ENCODE measurements at places on chromosomes 2 and 18.

- DNase-seq, result no peak
Observed at GRCh38 chr2:134410006-134410405, 156.1 kb downstream of the MGAT5 start.

GRCh38 chr2:133886735-133887675, 318.7 kb upstream of the NCKAP5 start:
- DNase-seq, result peak; percentile 89

GRCh38 chr2:109613081-109613921, 465 bp downstream of the SEPTIN10 start:
- peak; percentile 61 for DNase-seq

DNA sequence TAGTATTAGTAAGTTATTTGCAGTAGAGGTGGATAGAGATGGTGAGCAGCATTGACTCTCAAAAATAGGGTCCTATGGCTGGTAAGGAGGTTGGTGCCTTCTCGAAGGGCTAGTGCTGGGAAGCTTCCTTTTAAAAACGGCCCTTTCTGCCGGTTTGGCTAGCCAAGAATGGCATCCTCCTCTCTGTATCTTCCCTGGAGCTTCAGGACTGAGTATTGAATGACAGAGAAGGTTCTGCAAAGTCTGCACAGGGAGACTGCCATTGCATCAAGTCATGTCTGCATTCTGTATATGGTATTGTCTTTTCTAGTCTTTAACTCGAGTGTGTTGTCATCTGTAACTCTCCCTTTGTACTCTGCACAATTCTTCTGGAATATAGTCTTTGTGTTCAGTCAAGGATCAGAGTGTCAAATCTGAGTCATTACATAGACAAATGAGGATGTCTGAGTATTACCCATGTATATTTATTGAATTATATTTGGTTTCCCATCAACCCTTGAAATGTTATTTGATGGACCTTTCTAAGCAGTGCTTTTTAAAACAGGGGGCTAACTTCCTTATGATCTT, 1.1 kb downstream of the LDLRAD4 start:
- DNase-seq, result no peak

DNA sequence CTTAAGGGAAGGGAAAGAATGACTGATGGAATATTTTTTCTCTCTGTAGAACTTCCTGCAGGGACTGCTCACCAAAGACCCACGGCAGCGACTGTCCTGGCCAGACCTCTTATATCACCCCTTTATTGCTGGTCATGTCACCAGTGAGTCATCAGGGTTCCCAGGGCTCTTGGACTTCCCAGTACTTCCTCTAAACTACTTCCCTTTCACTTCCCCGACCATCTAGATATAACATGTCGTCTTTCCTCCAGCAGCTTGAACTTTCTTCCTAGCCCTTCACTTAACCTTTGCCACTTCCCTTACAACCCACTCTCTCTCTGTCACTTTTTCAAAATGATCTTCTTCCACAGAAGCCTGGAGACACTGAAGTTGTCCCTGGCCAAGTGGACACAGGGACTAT, 7.2 kb downstream of the STK36 start:
- no peak for DNase-seq

DNA sequence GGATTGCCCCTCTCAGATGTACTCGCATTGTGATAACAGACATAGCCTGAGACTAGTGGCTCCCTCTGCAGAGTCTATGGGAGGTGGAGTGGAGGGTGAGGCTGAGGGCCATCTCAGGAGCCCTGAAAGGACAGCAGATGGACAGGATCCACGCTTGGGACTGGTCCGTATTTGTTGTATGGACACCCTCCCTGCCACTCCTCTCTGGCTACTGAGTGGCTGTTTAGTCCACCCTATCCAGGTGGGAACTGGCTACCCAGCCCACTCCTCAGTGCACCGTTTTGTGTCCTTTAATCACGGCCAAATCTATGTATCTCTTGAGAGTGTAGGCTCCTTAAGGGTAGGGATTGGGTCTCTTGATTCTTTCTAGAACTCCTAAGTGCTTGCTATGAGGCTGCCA, 4.5 kb upstream of the GLI2 start:
- no peak for DNase-seq

DNA sequence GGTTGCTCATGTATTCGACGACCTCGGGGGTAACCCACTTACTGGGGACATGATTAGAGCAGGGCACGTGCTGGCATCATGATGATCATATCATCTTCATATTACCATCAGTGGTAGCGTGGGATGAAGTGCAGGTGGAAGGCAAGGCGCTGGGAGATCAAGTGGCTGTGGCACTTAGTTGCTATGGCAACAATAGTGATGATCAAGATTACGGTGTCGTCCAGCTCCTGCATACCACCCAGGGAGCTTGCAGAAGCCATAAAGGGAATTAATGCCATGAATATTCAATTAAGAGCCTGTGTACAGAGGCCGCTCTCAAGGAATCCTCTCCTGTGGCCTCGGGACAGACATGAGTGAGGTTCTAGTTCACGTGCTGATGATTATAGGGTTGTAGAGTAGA, 237.2 kb upstream of the COPS8 start:
- DNase-seq, result no peak

DNA sequence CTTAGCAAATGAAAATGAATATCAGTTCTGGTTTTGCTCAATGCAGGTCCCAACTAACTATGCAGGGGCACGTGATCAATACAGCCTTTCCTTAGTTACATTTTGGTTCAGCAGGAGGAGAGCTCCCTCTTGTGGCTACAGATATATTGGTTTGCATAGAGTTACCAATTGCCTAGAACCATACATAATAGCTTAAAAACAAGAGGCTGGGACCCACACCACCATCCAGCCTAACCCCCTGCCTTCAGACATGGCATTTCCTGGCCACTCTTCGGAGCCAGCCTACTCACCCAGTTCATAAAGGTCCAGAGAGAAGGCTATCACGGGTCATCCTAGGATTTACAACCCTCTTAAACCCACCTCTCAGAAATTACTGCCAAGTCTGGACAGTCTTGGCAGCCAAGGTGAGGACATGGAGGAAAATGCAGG, 10.5 kb downstream of the CCDC93 start:
- DNase-seq, result peak; percentile 68

GRCh38 chr2:47719099-47719498, 63.8 kb upstream of the MSH6 start:
- no peak for DNase-seq

GRCh38 chr18:46252759-46253158, 148.6 kb downstream of the HAUS1 start:
- no peak for DNase-seq

DNA sequence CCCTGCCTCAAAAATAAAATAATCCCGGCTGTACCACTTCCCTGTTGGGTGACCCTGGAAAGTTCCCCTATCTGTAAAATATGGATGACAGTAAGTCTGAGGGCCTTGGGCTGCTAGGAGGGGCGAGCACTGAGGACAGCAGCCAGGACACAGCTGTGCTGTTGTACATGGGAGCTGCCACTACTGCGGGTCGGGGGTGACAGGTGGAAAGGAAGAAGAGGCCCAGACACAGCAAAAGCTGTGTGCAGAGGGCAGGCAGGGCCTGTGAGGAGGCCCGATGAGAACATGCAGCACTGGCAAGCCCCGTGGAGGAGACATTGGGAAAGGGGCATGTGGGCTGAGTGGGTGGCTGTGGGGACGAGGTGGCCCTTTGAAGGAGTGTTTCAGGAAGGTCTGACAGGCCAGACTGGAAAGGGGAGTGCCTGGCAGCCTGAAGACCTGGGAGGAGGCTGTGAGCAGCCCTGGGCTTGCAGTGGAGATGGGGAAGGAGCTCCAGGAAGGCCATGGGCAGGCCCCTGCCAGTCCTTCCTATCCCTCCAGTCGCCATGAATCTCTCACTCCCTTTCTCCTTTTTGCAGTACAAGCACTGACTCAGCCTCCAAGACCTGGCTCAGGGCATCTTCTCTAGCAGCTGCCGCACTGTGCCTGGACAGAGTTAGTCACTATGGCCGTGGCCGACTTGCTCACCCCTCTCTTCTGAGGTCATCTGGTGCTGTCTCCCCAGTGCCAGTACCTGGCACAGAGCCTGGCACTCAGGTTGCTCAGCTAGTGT, 28.9 kb upstream of the SEMA4C start:
- no peak for DNase-seq

GRCh38 chr2:74096052-74096451, 51.7 kb downstream of the BOLA3 start:
- no peak for DNase-seq

GRCh38 chr2:207879536-207879935, 109.8 kb upstream of the FZD5 start:
- no peak for DNase-seq

DNA sequence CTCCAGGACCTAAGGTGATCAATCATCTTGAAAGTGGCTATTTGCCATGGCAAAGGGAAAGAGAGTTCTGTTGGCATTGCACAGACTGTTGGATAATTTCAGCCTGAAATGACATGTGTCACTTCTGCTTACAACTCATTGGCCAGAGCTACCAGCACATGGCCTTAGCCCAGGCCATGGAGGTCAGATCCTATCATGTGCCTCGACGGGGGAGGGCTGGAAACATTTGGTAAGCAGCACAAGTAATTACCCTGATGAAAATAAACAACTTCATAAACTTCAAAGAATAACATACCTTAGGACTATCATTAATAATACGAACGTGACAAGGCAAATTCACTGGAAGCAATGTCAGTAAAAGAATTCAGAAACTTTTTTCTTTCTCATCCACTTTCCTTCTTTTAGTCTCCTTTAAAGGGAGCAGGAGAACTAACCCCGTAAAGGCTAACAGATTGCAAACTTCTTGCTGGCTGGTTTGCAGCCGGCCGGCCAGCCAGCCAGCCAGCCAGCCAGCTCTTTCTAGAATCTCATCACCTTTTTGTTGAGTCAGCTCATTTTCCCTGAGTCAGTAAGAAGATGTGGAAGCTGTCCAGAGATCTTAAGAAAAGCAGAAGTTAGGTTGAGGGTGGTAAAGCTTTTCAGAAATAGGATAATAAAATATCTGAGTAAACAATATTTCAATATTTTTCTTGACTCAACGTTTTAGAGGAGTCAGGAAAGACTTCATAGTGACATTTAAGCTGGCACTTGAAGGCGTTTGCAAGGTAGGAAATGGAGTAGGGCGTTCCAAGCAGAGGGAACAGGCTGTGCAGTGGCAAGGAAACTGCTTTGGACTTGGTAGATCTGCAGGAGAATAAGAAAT, 31.9 kb downstream of the CNRIP1 start:
- DNase-seq, result no peak

- no peak for DNase-seq
Observed at GRCh38 chr18:13487237-13487636, 239.1 kb downstream of the FAM210A start.

DNA sequence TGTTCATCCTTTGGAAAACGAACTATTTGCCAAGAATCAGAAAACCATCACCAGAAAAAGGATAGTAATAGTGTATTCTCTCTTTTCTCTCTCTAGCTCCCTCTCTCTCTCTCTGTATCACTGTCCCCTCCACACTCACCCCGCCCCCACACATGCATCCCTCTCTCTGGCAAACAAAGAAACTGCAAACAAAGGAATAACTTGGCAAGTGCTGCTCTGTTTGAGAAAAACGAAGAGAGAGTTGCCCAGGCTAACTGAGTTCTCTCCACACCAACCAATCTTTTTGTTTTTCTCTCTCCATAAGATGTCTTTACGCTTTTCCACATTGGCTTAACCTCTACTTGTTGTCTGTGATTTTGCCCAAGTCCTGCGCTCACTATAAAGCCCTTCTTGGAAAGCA, 316.2 kb downstream of the EPHA4 start:
- DNase-seq, result peak; percentile 45

GRCh38 chr2:223532161-223532560, 70.0 kb downstream of the SCG2 start:
- no peak for DNase-seq

DNA sequence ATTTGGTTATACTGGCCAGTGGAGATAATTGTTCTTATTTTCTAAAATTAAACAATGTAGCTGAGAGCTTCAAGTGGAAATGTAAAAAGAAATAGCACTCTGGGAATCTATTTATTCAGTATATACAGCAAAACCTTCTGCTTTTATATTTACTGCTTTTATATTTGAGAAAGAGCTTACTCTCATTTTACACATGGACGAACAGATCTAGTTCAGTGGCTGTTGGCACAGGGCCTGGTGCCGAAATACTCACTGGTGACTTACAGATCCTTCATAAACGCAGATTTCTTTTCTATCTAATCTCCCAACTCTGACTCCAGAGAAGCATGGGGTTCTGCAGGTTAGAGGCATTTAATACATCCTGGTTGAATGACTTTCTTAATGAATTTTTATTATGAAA, 266.2 kb downstream of the ASXL3 start:
- DNase-seq, result no peak

- no peak for DNase-seq
Observed at GRCh38 chr2:105641389-105641811, 103.3 kb upstream of the NCK2 start.

- peak; percentile 6 for DNase-seq
Observed at GRCh38 chr2:196170606-196171247, 651 bp downstream of the STK17B start.

GRCh38 chr2:18117592-18117991, 239.1 kb downstream of the KCNS3 start:
- DNase-seq, result peak; percentile 50

DNA sequence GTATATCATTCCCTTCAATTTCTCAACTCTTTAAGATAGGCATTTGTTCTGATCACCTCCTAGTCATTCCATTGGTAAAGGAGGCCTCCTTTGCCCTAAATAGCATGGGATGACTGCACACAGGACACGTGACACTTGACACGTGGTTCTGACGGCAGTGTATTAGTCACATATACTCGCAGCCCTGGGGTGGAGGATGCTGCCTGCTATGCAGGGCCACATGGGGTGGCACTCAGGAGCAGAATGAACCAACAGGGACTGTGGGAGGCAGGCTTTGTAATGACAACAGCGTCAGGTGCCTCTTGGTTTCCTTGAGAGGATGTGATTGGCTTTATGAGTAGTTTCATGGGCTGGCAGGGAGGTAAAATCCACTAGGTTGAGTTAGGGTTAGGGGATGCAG, 9.3 kb upstream of the KCNS3 start:
- no peak for DNase-seq

GRCh38 chr2:12070581-12070980, 324.1 kb downstream of the LPIN1 start:
- no peak for DNase-seq

DNA sequence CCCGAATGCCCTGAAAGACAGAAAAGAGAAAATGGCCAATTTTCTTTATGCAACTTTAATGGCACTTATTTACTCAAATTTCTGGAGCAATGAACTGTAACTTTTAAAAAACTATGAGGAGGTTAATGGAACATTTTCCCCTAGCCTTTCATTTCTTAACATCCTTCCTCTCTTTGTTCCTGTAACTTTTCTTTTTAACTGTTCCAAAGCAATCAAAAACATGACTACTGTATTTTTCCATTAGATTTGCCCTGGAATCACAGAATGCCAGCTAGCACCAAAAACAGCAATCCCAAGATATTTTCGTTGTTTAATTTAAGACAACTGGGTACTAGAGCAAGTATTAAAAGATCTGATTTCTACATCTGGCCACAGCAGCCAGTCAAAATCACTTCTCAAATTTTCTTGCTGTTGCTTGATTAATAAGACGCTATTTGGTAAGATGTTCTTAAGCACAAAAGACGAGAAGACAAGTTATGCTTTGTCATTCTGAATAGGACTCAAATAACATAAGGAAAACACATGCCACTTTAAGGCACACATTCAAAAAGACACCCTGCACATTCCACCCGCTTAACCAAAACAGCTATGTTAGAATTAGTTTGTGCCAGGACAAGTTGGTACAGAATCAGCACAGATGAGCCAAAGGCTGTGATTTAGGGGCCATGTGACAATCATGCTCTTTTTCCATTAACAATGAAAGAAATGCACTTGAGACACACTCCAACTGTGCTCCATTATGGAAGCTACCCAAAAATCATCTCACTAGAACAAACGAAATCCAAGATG, 3.6 kb downstream of the STARD7 start:
- DNase-seq, result no peak

GRCh38 chr2:203175371-203175770, 63.4 kb upstream of the CYP20A1 start:
- no peak for DNase-seq

GRCh38 chr2:64565949-64566710, 42.0 kb downstream of the AFTPH start:
- no peak for DNase-seq

Measured in iPS-NIHi11 (cell line).